Left forelimb (tissue), 1 donor: ENCODE measurements at places on chromosomes 3 and 15.

GRCh38 chr3:155497930-155498647 is 204.6 kb upstream of the STRIT1 start:
- no peak for DNase-seq

DNA sequence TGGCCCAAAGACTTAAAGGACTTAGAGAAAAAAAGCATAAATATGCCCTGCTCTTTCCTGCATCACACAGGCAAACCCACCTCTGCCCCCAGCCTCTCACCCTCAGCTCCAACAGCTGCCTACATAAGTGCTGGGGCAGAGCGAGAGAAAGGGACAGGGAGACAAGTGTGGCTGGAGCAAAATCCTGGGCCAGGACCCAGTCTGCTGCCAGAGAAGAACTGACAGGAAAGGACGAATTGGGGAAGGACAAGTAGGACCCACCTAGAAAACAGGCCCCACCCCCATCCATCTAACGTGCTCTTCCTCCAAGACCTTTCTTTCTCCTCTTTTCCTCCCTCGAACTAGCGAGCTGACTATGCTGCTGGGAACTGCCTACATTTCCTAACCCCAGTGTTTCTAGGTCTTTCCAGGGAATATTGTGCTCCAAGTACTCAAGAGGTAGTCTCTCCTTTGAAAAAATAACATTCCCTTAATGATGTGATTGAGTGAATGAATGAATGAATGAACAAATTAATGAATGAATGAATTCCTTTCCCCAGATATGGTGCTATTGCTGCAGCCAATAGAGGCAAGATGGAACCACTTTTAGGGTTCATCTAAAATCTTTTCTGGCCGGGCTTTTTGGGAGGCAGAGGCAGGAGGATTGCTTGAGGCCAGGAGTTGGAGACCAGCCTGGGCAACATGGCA is 18.4 kb downstream of the IGDCC4 start:
- no peak for DNase-seq

GRCh38 chr3:196339044-196339443 is 856 bp upstream of the TM4SF19 start:
- no peak for DNase-seq

DNA sequence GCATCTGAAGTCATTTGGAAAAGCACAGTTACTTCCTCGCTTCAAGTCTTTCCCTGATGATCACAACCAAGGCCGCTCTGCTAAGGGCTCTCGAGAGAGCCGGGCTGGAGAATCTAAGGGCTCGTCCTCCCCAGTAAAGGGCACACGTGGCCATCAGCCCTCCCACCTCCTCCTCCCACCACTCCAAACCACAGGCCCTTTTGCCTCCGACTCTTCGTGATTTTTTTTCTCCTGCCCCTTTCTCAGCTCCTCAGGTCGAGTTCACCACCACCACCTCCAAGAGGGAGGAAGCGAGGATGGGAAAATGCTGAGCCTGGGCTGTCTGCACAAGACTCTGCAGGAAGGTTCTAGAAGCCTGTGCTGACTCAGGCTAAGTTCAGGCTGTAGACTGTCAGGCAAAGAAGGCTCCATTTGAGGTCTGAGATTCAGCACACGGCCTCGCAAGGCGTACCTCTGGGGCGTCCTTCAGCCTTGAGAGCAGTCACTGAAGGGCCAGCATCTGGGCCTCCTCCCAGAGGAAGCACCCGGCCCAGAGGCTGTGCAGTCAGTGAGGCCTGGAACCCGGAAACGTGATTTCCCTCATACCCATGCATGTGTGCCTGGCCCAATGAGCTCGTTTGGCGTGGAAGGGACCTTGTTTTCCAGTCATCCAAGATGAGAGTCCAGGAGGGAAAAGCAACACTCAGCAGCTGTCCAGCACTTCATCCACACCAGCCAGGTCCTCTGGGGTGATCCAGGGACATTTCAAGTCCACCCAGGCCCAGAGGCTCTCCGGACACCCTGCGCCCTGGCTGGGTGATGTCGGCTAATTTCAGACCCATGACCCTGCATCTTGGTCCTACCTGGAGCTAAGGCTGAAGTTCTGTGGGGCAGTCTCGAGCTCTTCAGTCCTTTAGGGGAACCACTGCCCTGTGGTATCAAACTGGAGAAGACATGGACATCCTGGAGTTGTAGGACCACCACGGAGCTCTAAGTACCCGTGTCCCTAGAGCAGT is 196.8 kb downstream of the XXYLT1 start:
- DNase-seq: no peak

DNA sequence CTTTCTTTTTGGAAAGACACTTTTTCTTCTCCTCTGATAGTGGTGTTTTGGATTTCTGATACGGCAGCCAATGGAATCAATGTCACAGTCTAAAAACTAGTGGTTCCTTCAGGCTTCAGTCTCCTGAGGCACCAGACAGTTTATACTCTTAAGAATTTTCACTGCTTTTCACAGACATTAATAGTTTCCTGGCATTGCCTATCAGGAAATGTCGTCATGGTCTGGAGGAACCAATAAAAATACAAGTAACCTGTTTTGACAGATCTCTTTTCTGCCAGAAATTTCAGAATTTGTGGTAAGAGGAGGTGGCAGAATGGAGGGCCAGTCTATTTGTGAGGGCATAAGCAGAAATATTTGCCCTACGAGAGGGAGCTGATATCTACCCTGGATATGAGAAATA is 44.8 kb downstream of the FILIP1L start:
- DNase-seq: no peak

GRCh38 chr15:24954783-24955530 is at the start of the genes SNRPN and SNURF:
Gene SNRPN (plus strand): TSS chr15:24954987. CDS start chr15:24974454, 19,467 bp downstream.
Gene SNURF (plus strand): TSS chr15:24954987. CDS start chr15:24955049, 62 bp downstream.
- DNase-seq: peak; percentile 74
